H4 (cell line): ENCODE measurements at places on chromosomes 7 and 10. TPM values are rescaled to one million over a fixed set of nuclear protein-coding genes. Genes with fewer than 3 reads are reported as not detected.
A peak's percentile ranks its signal among the peaks of the same experiment; 100 is the strongest.

EN2 gene
- 0.16 and 0.29 TPM in 2 replicates for total RNA-seq

MKI67 gene
- total RNA-seq: 19.2 and 33.3 TPM in 2 replicates

CLEC2L gene
- 0.08 TPM in 1 of 2 replicates, not detected in the other for total RNA-seq

ZPBP gene
- total RNA-seq: not detected in 2 replicates

DNAJB6 gene
- total RNA-seq: 76.1 and 108 TPM in 2 replicates

PTPRZ1 gene
- total RNA-seq: 0.02 and 0.39 TPM in 2 replicates

HMX2 gene
- 0.27 TPM in 1 of 2 replicates, not detected in the other for total RNA-seq

PRF1 gene
- not detected in 2 replicates for total RNA-seq

POLR1F gene
- total RNA-seq: 61.5 and 74.3 TPM in 2 replicates

RHOBTB1 gene
- total RNA-seq: 39.8 and 41.1 TPM in 2 replicates

DNA sequence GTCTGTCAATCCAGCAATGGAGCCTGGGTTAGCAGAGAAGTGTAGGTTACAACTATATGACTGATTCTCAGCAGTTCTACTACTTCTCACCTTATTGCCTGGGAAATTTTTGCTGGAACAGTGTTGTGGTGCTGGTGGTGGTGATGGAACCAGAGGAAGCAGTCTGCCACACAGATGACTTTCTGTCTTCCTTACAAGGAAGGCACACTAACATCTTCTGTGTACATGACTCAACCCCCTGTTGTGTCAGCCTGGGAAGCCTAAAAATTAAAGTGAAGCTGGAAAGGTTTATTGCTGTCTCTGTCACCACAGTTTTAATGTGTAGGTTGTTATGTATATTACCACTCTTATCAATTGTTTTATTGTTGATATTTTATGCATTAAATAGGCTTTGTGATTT, 40.3 kb downstream of the ANKRD7 start:
- DNase-seq: no peak

DNA sequence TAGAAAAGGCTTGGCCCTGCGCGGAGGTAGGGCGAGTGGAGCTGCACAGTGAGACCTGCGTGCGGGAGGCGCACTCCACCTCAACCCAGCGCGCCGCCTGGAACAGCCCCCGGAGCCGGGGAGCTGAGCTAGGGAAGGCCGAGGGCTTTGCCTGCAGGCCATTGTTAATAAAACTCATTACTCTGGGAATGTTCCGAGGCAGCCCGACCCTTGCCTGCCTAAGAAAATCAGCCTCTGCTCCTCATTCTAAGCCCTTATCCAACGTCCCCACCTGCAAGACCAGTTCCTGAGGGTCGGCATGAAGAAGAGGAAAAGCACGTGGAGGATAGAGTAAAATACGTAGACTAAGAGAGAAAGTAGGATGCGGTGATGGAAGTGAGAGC, 55.3 kb downstream of the C7orf25 start:
- DNase-seq: no peak

GRCh38 chr7:152907042-152907761, 147.7 kb downstream of the ACTR3B start:
- no peak for DNase-seq

- no peak for DNase-seq
These were observed 5.3 kb downstream of the POLR2J start for GRCh38 chr7:102473271-102473991.

- peak; percentile 48 for DNase-seq
These were observed 59.2 kb upstream of the MYL10 start for GRCh38 chr7:101688183-101688831.

DNA sequence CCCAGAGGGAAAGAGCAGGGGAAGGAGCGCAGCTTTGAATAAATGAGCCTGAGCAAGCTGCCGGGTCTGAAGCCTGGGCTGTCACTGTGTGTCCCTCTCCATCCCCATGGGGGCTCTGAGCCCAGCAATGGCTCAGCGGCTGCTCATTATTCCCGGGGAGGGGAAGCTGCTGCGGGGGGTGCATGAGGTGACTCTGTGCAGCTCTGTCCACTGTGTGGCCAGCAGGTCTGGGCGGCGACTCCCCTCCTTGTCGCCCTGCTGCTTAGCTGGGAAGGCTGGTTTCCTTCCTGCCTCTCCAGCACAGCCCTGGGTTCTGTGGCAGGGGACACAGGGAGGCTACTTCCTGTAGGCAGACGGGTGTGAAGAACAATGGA, 234.2 kb downstream of the PRPF18 start:
- no peak for DNase-seq

DNA sequence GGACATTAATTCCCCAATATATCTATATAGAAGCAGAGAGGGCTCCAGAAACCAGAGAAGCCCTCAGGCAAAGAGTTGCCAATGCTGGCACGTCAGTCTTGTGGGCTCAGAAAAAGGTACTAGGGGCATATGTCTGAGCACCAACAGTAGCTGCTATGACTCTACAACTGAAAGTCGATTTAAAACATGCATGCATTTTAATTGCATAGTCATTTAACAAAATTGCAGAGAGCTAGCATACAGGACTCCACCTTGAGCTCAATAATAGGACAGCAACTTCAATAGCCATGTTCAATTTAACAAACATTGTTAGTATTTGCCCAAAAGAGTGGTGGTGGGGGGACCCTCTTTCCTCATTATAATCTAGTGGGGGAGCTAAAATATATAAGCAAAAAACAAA, 126.5 kb downstream of the AMPH start:
- DNase-seq: no peak

GRCh38 chr10:48900371-48900801, 39.3 kb downstream of the LRRC18 start:
- DNase-seq: no peak

DNA sequence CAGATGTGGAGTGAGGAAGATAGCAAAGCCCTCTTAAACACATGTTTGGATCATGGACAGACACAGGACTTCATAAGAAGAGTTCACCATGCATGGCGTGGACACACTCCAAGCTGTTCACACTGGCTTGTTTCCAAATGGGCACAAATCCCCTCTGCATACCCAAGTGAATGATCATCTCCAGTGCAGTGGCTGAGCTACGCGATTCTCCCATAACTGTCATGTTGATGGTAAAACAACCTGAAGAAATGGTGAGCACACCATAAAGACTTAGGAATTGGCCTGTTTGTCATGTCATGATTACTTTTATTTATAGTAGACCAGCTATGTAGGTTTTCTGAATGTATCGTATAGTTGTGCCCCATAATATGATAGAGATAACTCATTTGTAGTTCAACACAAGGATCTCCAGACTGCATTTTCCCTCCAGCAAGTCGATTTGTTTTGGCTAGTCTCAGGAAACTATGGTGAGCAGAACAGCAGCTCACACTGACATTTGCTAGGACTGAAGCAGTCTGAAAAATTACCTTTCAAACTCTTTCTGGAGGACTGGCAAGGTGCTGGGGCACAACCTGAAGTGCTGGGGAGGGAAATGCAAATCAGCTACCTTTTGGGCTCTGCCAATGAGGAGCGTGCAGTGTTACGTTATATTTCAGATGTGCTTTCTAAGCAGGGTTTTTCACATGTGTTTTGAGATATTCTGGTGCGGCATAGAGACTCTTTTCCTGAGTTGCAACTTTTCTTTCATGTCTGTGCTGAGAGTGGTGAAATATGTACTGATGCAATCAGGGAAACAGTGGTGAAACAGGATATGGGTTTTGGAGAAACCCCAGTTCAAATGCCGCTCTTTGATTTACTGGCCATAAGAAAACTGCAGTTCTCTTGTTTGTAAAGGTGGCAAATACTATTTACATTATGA, 629.6 kb upstream of the DPP6 start:
- DNase-seq: peak; percentile 19

- no peak for DNase-seq
These were observed 204.4 kb downstream of the DIP2C start for GRCh38 chr10:484925-485661.

DNA sequence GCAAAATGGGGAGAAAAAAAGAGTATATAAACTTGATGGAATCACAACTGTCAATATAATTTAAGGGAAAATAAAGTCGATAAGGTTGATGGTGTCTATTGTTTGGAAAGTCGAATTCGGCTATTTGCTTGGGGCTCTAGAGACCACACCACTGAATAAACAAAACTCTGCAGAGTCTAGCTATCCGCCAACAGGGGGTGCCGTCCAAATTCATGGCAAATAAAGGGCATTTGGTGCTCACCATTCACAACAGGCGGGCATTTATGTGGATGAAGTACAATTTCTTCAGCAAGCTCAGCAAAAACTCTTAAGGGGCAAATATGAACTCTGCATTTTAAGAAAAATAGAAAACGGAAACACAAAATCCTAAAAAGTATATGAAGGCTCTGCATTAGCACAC, 23.3 kb downstream of the CD36 start:
- DNase-seq: peak; percentile 21

DNA sequence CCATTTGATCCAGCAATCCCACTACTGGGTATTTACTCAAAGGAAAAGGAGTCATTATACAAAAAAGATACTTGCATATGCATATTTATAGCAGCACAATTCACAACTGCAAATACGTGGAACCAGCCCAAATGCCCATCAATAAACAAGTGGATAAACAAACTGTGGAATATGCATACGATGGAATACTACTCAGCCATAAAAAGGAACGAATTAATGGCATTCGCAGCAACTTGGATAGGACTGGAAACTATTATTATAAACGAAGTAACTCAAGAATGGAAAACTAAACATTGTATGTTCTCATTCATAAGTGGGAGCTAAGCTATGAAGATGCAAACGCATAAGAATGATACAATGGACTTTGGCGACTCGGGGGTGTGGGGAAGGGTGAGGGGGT, 108.6 kb downstream of the MICU1 start:
- no peak for DNase-seq

- DNase-seq: no peak
These were observed 181.8 kb upstream of the PFKP start for GRCh38 chr10:2885288-2886278.

GRCh38 chr7:114048386-114049235, 129.8 kb upstream of the PPP1R3A start:
- DNase-seq: peak; percentile 61

DNA sequence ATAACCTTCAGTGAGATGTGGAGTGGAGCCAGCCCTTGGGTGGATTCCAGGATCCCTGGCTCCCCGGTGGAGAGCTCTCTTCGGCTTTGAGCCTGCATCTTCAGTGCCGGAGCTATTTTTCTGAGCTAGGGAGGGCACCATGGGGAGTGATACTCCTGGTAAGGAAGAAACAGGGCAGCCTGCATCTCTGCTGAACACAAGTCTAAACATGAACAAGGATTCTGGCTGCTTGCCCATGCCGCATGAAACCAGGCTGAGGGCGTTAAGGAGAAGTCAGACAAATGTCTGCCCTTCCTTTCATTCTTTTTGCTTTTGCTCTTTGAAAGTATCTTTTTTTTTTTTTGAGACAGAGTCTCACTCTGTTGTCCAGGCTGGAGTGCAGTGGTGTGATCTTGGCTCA, 60.4 kb downstream of the EVX1 start:
- peak; percentile 48 for DNase-seq

DNA sequence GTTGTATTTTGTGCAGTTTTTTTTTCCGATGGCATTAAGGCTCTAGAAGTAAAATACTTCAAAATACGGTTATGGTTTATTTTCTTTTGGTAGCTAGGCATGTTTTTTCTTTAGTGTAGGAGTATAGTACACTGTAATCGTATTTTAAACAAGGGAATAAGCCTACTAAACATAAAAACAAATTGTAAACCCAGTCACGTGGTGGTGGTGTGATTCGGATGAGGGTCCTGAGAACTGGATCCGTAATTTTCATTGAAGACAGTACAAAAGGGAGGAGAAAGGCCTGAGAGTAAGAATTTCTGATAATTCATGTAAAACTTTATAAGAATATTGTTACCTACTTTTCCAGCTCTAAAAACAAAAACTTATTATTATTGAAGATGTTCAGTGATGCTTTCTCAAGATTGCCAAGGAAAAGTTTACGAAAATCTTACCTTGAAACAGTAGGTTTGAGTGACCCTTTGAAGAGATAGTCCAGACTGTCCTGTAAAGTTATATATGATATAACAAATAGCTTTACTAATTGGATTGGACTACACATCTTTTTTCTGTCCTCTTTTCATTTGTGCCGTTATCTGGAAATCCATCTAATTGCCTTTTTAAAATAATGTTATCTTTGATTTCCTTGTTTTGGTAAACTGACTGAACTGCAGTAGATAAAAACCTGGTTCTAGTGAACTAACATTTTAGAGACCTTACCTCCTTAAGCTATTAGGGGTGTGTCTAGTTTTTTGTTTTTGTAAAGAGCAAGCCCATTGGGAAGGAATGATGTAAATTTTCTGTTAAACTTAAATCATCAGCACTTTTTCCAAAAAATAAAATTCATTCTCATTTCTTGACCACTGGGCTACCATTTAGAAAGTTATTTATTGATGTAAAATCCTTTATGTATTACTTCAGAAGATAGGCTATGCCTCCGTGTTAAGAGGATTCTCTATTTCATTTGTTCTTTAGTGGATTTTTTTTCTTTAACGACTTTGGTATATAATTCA, 1.0 kb upstream of the PBLD start:
- no peak for DNase-seq

- peak; percentile 38 for DNase-seq
These were observed 22.7 kb downstream of the SLC35G1 start for GRCh38 chr10:93916257-93917063.

GRCh38 chr10:96973809-96974747, 142.0 kb downstream of the LCOR start:
- no peak for DNase-seq

- no peak for DNase-seq
These were observed 92.4 kb downstream of the TMEM106B start for GRCh38 chr7:12303495-12303894.

GRCh38 chr10:103812432-103812831, 42.9 kb downstream of the SH3PXD2A start:
- DNase-seq: no peak
